Stimulated activated naive CD4-positive, alpha-beta T cell treated with Interleukin-2 at 50 U/mL for 16 hours (primary cell): ENCODE measurements at places on chromosomes 3 and 15.

DNA sequence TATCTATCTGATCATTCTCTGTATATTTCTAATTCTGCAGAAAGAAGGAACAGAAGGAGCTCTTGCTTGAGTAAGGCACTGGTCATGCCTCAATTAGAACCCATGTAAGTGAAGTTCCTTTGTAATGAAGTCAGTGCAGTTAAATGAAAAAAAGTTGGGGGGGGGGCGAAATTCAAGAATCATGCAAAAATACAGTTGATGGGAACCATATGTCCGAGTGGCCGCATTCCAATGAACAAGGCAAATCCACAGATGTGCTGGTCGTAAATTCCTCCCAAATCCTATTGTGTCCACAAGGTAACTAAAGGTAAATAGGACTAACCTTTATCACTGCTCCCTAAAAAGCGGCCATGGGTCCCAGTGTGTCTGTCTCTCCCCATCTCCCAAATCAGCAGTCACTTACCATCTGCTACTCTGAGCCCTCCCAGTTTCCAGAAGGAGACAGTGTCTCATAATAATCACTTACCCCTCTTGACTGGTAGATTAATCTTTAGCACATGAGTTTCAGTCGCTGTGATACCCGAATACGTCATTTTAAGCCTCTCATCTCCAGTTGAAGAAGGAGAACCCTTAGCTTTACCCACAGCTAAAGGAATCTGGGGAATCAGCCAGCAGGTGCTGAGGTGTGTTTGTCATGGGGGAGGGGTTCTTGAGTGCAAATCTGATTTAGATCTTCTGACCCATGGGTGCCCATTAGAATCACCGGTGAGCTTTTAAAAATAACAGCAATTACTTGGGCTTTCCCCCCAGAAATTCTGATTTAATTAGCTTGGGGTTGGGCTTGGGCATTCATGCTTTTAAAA, 56.3 kb upstream of the EPHB3 start:
- DNase-seq, result no peak

DNA sequence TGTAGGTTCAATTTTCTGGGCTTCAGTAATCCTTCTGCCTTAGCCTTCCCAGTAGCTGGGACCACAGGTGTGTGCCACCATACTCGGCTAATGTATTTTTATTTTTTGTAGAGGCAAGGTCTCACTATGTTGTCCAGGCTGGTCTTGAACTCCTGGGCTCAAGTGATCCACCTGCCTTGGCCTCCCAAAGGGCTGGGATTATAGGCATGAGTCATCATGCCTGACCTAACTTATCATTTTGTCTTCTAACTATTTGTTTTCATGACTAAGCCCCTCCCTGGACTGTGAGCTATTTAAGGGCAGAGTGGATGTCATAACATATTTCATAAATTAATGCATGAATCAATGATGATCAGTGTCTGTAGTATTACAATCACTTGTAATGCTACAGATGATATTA, 56.1 kb upstream of the PIAS1 start:
- DNase-seq, result no peak

- DNase-seq, result no peak
These were observed 91.8 kb upstream of the UBE2E2 start for GRCh38 chr3:23111286-23111685.

GRCh38 chr15:65394280-65394789, 16.5 kb upstream of the IGDCC3 start:
- no peak for DNase-seq

DNA sequence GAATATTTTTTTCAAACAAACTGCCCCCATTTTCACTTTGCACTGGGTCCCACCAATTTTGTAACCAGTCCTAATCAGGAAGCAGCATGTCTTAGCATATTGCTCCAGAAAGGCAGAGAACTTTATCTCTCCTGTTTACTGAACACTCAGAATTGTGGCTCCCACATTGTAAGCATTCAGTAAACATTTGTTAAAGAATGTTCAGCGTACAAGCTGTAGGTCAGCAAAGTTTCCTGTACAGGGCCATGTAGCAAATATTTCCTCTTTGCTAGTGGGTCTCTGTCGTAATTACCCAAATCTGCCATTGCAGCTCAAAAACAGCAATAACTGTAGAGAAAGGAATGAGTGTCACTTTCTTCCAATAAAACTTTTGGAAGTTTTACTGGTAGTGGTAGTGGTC, 393.3 kb downstream of the GRM7 start:
- DNase-seq, result no peak

DNA sequence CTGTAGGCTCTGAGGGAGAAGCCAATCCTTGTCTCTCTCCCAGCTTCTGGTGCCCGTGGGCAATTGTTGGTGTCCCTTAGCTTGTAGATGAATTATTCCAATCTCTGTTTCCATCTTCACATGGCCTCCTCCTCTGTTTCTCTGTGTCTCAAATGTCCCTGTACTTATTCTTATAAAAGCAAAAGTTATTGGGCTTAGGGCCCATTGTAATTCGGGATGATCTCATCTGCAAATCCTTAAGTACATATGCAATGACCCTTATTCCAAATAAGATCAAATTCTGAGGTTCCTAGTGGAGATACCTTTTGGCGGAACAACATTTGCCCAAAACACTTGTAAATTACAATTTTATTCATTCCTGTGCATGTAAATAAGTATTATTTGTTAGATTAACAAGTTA, 147.4 kb upstream of the EPHA3 start:
- DNase-seq, result no peak

- DNase-seq, result no peak
These were observed 210.6 kb downstream of the ATP8B4 start for GRCh38 chr15:49908236-49908932.

DNA sequence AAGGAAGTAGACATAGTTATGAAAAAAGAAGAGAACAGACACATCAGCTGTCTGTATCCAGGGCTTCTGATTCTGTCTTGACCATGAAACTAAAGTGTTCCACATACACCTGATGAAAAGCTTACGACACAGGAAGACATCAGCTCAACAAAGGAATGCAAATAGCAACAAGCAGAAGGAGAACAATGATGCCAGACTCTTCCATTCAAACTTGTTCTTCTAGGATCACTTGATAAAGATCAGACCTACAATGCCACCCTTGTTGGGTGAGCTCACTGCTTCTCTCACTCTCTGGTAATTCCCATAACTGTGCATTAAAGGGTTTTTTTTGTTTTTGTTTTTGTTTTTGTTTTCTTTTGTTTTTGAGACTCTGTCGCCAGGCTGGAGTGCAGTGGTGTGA, 49.7 kb downstream of the GATM start:
- no peak for DNase-seq

GRCh38 chr3:55500555-55501330, 13.6 kb upstream of the WNT5A start:
- DNase-seq, result no peak

DNA sequence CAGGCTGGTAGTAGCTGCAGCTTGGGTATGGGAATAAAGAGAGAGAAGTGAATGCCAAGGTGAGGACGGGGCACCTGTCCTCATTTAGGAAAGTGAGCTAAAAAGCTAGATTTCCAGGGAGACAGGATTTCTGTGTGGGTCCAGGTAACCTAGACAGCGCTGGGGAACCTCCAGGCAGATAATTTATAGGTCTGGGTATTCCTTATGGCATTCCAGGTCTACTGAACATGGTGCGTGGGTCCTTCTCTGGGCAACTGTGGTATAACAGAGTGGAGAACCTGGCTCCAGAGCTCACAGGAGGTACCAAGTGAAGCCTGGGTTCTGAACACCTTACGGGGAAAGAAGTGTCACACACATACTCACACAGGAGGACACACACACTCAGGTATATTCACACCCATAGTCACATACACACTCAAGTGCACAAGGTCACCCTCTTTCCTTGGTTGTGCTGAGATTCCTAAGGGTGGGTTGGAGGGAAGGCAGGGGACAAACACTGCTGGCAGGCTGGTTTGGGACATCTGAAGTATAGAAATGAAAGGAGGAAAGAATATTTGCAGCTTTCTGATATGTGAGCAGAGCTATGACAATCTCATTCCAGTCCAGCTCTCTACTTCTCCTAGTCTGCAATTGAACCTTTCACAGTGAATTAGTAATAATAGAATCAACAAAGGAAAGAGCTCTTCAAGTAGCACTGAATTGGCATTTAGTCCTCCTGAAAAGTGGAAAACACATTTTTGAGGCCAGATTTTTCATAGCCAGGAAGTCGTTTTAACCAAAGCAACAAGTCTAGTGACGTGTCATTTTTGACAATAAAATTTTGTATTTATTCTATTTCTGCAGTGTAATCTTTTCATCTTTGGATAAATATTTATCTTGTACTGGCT, 37.4 kb upstream of the ITGA11 start:
- DNase-seq, result no peak

DNA sequence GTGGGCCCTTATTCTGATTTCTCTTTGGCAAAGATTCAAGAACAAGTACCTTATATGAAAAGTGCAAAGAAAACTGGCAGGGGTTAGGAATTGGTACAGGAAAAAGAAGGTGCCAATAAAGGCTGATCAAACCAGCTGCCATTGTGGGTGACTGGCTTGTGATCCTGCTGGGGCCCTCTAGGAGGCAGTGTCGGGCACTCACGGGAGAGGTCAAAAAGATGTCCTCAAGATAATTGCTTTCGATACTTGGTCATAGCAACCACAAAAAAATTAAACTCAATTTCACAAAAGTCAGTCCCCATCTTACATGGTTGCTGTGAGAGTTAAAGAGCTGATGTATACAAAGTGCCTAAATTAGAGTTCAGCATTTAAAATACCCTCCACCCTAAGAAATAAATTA, 31.0 kb upstream of the CAV3 start:
- no peak for DNase-seq

GRCh38 chr15:82810890-82811426, 1.5 kb downstream of the WHAMM start:
- DNase-seq, result peak; percentile 50

DNA sequence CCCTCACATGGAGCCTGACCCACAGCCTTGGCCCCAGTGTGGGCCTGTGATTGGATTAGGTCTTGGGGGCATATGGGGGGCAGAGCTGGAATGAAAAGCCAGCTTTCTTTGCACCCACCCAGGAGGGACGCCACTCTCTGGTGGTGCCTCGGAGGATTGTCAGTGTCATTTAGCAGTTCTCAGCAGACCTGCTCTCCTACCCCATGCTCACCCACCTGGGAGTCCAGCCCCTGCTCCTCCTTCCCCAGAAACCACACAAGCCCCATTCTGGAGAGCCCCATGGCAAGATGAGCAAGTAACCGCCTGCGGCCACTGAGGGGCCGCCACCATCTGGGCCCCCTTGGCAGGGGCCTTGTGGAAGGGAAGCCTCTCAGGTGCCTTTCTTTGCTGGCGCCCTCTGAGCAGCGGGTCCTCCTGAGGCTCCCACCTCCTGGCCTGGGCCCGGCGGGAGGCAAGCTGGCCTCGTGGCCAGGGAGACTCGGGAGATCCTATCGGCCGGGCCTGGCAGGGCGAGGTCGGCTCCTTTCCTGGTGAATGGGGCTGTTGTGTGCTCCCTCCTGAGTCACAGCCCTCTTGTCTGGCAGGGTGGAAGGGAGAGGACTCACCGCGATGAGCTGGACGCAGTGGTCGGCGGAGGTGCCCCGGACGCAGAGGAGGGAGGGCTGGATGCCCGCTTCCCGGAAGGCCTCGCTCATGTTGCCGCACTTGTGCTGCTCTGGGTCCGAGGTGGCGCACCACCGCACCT, 2.3 kb downstream of the MELTF start:
- no peak for DNase-seq

- DNase-seq, result no peak
These were observed 10.0 kb downstream of the UBR1 start for GRCh38 chr15:43095708-43096347.

DNA sequence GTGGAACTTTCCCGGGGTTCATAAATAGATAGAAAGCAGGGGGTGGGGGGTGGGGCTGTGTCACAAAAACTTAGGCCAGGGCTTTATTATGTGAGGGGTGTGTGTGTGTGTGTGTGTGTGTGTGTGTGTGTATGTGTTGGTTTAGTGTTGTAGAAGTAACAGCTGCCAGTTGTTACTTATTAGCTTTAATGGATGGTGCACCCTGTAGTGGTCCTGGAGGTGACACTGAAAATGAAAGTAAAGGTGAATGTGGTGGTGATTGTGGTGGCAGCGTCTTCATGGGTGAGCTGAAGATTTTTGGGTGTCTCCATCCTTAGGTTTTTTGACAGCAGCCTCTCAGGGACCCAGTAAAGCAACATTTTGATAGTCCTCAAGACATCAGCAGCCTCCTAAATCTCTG, 449.9 kb downstream of the PDCD6IP start:
- no peak for DNase-seq

GRCh38 chr15:62850318-62850717, 192.2 kb upstream of the TPM1 start:
- DNase-seq, result no peak

GRCh38 chr3:111738238-111738637, 120.8 kb upstream of the PHLDB2 start:
- no peak for DNase-seq
